Astrocyte of the spinal cord (primary cell): ENCODE measurements at places on chromosomes 12 and 14.
A peak's percentile ranks its signal among the peaks of the same experiment; 100 is the strongest.

- no peak for DNase-seq
Measured at GRCh38 chr12:91994208-91994797, 151.3 kb downstream of the BTG1 start.

DNA sequence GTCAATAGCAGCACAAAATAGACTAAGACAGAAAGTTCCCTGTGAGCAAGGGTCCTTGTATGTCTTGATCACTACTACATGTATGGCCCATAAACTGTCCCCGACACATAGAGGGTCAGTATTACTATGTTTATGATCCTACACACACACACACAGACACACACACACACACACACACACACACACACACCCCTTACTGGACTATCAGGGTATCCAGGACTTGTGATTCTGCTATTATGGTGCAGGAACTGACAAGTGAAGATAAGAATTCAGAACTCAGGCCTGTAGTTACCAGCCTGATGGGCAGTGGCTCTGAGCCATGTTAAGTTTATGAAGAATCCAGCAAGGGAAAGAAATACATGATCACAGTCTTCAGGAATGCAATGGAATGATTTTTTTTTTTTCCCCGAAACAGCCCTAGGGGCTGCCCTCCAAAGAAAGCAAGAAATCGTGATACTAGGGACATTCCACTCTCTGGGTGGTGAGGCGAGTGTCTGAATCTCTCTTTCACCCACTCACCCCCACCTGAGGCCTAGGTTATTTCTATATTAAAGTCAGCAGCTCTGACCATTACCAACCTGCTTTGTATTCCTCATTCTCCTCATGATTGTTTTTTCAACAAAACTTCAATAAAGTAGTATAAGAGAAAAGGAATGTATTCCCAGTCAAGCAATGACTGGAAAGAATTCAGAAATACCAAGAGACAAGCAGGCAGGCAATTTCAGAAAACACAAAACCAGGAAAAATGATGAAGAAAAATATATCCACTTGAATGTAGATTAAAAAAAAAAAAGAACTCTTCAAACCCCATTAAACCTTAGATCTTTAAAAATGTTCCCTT lies 105.8 kb downstream of the AVPR1A start:
- DNase-seq, result peak; percentile 89

GRCh38 chr12:101969-102878 lies 35.7 kb downstream of the IQSEC3 start:
- DNase-seq, result no peak

DNA sequence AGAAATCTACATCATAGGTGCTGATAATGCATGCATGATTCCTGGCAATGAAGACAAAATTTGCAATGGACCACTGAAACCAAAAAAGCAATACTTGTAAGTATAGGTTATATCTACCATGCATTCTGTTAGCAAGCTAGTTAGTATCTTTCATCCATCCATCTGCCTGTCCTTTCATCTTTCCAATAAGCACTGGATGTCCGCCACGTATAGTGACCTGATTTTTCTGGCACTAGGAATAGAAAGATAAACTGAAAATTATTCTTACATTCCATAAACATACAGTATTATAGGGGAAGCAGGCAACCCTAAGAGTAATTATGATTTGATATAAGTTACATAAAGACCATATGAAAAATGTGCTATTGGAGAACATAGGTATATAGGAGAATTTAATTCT lies 87.2 kb upstream of the MYF6 start:
- no peak for DNase-seq

DNA sequence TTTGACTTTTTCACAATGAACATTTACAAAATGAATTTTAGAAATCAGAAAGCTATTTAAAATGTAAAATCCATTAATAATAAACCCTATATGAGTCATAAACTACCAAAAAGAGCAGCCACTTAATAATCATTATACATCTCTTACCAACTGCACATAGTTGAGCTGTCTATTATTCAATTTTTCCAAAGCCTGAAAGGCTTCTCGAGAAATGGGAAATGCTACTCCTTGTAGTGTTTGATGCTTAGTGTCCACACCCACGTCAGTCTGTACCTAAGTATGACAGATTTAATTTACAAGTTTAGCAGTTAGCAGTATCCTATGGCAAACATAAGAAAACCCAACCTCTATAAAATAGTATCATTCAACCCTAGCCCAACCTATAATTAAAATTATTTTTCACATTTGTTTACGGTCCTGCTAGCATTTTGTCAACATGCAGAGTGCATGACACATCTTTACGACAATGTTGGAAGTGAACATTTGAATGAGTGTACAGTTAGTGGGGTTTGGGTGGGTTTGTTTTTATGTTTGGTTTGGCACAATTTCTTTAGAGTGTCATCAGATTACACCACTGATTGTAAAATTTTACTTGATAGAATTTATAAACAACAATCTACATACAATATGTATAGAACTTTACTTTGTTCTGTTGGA lies 8.4 kb downstream of the TWF1 start:
- no peak for DNase-seq

- peak; percentile 79 for DNase-seq
Measured at GRCh38 chr14:91114079-91115065, 499 bp downstream of the DGLUCY start.

- DNase-seq, result no peak
Measured at GRCh38 chr12:27345376-27345775, 12.7 kb downstream of the BMAL2 start.

- DNase-seq, result no peak
Measured at GRCh38 chr12:117140397-117141096, 41.3 kb upstream of the TESC start.

- DNase-seq, result peak; percentile 51
Measured at GRCh38 chr12:69966409-69966808, 141.4 kb downstream of the MYRFL start.

GRCh38 chr12:42172441-42173210 lies 28.0 kb upstream of the GXYLT1 start:
- no peak for DNase-seq

DNA sequence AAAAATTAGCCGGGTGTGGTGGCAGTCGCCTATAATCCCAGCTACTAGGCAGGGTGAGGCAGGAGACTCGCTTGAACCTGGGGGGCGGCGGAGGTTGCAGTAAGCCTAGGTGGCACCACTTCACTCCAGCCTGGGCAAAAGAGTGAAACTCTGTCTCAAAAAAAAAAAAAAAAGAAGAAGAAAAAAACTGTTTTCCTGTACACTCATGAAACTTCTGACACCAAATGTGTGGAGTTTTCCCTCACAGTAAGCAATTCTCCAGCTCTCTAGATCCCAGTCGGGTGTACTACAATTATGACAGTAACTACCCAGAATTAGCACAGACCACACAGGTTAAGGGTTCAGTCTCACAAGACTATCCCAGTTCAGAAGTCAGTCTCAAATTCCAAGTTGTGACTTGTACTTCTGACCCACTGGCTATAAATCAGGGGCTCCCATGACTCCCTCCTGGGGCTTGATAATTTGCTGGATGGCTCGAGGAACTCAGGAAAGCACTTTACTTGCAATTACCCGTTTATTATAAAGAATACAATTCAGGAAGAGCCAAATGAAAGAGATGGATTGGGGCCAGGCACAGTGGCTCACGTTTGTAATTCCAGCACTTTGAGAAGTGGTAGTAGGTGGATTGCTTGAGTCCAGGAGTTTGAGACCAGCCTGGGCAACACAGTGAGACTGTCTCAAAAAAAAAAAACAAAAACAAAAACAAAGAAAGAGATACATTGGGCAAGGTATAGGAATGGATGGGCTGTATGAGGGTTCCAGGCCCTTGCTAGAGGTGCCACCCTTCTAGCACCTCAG lies 12.4 kb upstream of the ARF6 start:
- DNase-seq, result peak; percentile 30

DNA sequence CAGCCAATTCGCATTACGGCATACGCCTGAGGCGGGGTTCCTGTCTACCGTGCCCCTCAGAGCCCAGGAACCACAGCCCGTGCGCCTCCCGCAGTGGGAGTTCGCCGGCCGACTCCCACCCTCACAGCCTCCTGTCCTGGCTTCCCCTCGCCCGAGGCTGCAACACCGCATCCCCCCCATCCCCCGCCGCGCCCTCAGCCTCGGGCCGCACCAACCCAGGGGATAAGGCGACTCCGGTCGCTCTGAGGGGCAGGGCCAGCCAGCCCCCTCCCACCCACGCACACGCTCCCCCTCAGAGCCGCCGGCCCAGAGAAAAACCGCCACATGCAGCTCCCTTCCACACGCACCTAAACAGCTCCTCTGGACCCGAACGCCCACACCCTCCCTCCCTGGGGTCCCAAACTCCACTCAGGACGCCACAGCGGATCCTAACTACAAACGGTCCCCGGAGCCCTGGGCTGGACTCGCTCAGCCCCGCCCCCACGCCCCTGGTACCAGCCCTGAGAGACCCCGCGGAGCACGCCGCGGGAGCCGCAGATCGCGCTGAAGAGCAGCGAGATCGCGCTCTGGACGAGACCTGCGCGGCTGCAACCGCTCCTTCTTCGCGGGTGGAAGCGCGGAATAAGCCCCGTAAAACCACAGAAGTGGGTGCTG lies at the start of gene C14orf39:
TSS of gene C14orf39 (minus strand) at position 466 of the 654 bp plus-strand sequence. CDS start 985 bp downstream, outside the sequence.
- peak; percentile 63 for DNase-seq

- no peak for DNase-seq
Measured at GRCh38 chr14:60087668-60088067, 4.1 kb upstream of the PCNX4 start.

DNA sequence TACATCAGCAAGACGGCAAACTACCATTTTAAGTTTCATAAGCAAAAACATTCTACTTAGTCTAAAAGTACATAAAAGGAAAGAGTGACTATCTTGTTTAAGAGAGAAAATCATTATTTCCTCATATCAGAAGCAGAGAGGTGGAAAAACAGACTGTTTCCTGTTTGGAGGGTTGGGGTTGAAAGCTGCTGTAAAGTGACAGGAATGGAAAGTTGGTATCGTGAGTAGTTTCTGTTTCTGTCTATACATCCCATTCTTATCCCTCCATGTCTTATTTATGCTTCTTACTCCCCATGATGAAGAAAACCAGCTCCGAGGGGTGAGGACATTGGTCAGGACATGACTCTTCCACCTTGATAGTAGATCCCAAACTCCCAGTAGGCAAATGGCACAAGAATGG lies 216.5 kb downstream of the EGLN3 start:
- no peak for DNase-seq

DNA sequence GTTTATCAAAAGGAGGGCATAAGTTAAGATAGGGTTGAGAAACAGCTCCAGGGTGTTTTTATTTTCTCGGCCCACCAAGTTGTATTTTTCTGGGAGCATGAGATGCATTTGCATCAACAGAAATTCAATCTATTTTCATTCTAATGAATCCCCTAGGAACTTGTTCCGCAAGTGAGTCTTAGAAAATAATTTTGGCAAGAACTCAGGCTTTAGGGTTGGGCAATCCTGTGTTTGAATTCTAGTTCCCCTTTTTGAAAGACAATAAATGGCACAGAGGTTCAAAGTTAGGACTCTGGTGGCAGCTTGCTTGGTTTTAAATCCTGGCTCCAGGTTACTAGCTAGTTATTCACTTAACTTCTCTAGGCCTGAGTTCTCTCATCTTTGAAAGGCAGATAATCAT lies 23.7 kb downstream of the SLC5A8 start:
- DNase-seq, result no peak

DNA sequence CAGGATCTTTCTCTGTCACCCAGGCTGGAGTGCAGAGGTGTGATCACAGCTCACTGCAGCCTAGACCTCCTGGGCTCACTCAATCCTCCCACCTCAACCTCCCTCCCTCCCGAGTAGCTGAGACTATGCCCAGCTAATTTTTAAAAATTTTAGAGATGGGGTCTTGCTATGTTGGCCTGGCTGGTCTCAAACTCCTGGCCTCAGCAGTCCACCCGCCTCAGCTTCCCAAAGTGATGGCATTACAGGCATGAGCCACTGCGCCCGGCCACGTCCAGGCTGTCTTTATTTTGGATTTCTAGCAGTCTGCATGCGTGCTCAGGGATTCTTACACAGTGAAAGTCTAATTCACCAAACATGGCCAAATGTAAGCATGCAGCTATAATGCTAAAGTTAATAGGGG lies 17.8 kb downstream of the SLC8B1 start:
- no peak for DNase-seq

DNA sequence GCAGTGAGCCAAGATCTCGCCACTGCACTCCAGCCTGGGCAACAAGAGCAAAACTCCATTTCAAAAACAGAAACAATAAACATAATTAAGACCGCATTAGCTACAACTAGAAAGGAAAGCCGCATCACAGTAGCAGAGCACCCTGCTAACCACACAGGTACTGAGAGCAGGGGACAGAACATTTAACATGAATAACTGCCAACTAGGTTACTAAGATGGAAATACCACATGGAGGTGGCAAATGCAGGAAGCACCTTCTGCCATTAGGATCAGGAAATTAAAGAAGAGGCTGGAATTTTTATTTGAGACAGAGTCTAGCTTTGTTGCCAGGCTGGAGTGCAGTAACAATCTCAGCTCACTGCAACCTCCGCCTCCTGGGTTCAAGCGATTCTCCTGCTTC lies 41.9 kb downstream of the CDC42BPB start:
- DNase-seq, result no peak

DNA sequence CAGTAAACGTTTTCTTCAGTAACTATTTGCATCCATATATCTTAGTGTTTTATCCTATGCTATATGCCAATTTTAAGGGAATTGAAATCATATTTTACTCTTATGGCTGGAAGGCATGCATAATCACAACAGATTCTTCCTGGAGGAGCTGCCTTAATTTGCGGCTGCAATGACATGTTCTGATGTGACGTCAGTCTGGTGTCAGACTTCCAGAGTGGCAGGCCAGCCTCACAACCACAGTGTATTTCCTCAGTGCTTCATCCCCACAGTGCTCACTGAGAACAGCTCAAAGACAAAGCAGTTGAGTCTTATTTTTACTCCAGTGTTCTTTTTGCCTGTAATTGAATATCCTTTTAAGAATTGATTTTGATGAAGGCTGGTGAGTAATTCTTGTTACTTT lies 107.1 kb downstream of the PLEKHA5 start:
- DNase-seq, result peak; percentile 49

DNA sequence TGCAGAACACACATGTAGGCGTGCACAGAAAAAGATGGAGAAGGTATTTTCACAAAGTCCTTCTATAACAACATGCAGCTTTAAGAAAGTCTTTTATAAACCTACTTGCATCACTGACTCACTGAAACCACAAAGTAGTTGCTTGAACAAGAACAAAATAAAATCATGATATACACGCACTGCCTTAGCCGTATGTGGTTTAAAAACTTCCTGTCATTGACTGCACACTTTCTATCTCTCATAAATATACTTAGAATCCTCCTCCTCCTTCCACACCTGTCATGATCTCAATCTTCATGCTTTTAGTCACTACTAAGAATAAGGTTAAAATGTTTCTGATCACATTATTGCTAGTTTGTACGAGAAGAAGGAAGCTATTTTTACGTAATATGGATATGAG lies 31.8 kb upstream of the RAD51AP1 start:
- peak; percentile 82 for DNase-seq

DNA sequence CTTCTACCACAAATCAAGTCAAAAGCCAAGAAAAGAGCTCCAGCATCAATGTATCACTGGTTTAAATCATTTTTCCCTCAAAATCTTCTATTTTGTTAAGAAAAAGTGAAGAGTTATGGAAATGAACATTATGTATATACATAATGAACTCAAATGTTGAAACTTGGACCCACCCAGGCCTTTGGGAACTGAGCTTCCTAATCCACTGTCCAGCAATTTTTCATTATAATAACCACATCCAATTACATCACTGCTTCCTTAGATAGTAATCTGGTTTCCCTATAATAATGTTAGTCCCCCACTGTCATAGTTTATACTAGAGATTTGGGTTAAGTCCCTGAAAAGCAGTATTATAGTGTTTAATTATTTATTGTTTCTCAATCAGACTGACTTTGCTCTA lies 170.9 kb downstream of the PIK3C2G start:
- no peak for DNase-seq
